ENCODE measurements at places on chromosomes 1 and 21.
A peak's percentile ranks its signal among the peaks of the same experiment; 100 is the strongest.

DNA sequence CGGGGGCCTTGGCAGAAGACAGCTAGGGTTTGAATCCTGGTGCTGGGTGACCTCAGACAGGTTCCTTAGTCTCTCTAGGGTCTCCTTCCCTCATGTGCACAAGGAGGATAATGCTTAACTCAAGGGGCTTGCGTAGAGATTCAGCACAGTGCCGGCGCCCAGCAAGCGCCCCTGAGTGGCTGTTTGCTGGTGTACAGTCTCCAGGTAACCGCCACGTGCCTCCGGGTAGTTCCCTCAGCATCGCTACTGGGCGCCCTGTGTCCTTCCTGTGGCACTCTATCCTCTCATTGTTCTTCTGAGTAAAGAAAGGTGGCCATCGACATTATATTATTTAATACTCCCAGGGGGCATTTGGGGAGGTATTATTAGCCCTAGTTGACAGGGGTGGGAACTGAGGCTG lies 80.9 kb downstream of the NENF start:
- no peak for DNase-seq

DNA sequence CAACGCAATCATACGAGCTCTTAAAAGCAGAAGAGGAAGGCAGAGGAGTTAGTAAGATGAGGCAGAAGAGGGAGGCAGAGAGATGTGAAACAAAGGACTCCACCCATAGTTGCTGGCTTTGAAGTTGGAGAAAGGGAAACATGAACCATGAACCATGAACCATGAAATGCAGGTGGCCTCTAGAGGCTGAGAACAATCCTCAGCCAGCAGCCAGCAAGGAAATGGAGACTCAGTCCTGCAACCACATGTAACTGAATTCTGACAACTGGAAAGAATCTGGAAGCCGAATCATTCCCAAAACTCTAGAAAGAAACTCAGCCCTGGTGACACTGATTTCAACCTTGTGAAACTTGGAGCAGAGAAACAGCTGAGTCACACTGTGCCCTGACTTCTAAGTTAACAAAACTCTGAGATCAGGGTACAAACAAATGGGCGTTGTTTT lies 10.1 kb downstream of the DIPK1A start:
- no peak for DNase-seq

DNA sequence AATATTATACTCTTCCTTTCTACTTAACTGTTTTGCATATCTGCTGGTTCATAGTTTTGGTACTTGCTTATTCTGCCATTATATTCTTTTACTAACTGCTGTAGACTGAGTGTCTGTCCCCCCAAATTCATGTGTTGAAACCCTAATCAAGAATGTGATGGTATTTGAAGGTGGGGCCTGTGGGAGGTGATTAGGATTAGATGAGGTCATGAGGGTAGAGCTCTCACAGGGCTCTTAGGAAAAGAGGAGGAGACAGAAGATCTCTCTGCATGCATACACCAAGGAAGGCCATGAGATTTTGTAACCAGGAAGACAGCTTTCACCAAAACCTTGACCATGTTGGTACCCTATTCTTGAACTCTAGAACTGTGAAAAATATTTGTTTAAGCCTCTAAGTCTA lies 354.1 kb upstream of the B3GALT2 start:
- DNase-seq = peak; percentile 38

- no peak for DNase-seq
Observed at GRCh38 chr1:14674030-14674429, 75.5 kb downstream of the KAZN start.

DNA sequence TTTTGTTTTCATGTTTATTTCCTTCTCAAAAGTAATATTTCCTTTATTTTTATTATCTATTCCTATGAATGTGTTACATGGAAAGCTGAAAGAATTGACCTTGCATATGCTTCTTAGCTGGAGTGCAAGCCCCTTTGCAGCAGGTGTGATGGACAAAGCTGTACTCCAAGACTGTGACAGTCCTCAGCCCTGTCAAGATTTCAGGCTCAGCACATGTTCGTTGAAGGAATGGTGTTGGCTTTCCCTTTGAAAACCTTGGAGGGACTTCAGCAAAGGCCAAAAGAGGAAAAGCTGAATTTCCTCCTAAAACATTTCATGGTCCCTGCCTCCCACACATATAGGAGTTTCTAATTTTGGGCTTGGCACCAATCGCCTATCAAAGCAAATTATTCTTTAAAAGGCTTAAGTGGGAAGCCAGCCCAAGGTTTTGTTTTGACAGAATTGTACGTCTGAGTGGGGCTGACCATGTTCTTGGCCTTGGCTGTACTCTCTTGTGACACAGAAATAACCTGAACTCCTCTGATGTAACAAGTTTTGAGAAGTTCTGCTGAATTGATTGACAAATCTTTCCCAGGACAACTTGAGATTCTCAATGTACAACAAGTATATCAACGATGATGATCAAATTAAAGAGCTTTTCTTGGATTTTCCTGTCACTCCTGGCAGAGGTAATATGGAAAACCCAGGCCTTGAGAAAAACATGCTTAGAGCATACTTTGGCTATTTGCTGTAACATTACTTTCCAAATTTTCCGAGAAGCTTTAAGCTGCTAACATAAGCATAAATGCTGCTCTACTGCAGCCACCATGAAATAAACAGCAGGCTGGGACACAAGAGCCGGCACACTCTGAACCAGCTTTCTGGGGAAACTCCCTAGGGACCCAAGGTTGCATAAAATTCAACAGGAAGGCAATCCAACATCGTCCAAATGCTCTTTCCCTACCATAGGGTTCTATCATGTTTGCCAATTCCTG lies 135.7 kb upstream of the ZNF648 start:
- no peak for DNase-seq

DNA sequence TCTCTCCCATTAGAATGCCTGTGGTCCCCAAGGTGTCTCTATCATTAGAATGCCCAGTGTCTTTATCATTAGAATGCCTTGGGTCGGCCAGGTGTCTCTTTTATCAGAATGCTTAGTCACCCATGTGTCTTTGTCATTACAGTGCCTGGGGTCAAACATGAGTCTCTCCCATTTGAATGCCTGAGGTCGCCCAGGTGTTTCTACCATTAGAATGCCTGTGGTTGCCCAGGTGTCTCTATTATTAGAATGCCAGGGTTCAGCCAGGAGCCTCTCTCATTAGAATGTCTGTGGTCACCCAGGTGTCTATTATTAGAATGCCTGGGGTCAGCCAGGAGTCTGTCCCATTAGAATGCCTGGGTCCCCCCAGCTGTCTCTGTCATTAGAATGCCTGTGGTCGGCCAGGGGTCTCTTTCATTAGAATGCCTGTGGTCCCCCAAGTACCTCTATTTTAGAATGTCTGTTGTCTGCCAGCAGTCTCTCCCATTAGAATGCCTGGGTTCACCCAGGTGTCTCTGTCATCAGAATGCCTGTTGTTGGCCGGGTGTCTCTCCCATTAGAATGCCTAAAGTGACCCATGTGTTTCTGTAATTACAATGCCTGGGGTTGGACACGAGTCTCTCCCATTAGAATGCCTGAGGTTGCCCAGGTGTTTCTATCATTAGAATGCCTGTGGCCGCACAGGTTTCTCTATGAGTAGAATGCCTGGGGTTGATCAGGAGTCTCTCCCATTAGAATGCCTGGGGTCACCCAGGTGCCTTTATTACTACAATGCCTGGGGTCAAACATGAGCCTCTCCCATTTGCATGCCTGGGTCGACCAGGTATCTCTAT lies 57.1 kb downstream of the RNF187 start:
- DNase-seq = no peak

- no peak for DNase-seq
Observed at GRCh38 chr1:219109424-219110018, 64.2 kb upstream of the LYPLAL1 start.

DNA sequence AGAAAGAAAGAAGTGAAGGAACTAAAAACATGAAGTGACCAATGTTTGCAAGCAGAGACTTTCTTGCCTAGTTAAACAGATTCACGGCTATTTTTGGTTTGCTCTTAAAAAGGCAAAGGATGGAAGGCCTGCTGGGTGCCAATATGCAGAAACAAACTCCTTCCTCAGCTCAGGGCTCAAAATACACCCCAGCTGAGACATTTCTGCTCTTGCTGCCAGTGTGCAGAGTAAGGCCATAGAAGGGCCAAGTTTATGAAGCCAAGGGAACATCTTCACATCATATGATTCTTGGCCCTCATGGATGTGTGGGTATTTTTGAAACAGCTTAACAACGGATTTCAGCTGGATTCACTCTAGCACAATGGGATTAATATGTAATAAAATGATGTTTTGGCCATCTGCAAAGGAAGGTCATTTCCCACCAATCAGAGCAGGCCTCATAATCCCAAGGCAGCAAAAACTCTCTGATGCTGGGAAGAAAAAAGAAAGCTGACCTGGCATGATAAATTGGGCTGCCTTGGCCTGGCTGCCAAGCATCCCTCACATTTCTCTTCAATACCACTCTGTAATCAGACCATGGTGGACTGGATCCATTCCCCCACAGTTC lies 70.7 kb downstream of the CAPZB start:
- DNase-seq = no peak

DNA sequence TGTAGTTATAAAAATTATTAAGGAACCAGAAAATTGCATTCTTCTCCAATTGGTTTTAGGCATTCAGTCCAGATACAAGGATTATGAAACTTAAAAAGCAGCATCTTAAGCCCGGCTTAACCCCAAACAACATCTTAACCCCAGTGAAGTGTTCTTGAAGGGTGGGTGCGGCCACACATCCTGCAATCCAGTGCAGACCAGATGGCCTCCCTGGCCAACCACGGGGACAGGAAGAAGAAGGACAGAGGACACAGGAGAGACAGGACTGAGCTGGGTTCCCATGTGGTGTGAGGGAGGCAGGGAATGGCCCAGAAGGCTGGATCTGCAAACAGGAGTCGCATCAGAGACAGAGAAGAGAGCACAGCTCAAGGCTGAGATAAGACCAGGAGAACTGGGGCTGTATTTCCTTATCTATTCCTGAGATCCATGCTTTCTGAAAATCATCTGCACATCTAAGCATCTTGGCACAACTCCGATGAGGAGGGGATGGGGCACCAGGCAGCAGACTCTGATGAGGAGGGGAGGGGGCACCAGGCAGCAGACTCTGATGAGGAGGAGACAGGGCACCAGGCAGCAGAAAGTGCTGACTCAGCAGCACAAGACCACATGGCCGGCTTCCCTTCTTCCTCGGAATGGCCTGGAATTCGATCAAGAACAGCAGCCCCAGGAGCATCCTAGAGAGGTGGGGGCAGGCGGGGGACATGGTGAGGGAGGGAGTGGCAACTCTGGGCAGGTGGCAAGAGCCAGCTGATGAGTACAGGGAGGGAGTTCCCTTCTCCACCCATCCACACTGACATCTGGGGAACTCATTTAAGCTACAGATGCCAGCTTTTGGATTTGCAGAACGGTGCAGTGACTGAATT lies 26.6 kb downstream of the ABCG1 start:
- DNase-seq = no peak

- DNase-seq = no peak
Observed at GRCh38 chr21:28334407-28334806, 658.3 kb downstream of the LTN1 start.

DNA sequence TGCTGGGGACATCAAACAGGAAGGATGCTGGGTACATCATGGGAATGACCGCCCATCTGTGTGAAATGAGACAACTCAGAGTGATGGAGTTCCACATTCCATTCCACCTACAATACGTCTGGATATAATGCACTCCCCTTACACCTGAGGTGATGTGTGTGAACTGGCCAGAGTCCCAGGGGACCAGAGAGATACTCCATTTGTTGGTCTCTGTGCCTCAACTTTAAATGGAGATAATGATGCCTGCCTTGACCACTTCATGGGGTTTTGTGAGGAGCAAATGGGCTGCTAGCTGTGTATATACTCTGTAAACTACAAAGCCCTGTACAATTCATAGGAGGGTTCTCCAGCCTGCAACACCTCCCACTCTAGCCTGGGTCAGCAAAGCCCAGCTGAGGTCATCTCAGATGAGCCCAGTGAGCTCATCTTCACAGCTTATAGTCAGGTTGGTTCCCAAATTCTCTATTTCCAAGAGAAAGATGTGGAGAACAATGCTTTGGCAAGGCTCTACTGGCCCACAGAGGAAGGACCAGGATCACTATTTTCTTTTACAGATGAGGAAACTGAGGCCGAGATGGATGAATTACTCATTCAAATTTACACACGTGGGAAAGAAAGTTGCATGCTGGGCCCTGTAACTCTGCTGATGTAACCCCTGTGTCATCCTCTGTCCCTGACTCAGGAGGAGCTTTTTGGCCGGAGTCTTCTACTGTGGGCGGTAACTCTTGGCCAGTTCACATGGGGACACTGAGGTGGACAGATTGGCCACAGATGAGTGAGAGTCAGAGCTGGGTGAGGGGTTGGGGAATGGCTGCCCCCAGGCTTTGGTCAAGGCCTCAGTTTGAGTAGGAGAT lies 105.6 kb upstream of the GCLM start:
- no peak for DNase-seq

DNA sequence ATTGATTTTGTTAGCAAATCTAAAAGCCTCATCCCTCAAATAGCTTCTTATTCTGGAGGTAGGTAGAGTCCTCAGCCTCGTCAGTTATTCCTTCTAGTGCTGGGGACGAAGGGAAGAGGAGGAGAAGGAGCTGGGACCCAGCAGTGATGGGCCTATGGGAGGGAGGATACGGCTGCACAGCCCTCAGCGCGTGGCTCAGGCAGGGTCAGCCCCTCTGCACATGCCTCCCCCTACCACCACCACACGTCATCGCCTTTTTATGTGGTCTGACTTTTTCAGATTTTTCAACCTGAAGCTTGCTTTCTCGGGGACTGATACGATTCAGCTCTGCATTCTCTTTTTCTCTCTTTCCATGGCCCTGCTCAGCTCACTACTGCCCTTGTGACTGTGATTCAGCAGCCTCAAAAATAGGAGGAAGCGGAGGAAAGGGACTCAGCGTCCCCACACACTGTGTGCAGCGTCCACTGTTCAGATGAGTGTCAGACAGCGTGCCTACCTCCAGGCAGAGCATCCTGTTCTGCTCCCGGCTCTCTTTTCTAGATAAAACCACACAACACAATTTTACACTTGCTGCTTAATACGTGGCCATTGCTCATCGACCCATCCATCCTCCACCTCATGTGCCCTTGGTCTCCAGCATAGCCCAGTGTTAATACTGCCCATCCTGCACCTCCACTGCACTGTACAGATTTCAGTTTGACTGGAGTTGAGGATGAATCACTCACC lies 827 bp downstream of the OR2B11 start:
- no peak for DNase-seq

- DNase-seq = no peak
Observed at GRCh38 chr1:153493343-153493960, 33.0 kb upstream of the S100A7 start.

DNA sequence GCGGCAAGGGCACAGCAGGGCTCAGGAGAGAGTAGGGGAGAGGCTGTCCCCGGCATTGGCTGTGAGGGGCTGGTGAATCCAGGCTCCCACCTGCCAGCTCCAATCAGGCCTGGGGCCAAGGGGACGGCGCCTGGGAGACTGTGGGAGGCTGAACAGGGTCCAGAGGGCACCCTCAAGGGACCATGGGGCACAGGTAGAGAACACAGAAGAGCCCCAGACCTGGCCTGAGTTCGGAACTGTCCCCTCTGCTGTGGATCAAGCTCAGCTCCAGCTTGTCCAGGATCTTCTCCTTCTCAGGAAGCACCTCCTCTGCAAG lies 67.0 kb downstream of the KCNAB2 start:
- no peak for DNase-seq

- DNase-seq = no peak
Observed at GRCh38 chr1:55049914-55050278, 10.5 kb downstream of the PCSK9 start.

GRCh38 chr1:82388679-82389078 lies 587.9 kb downstream of the ADGRL2 start:
- no peak for DNase-seq

- no peak for DNase-seq
Observed at GRCh38 chr1:119132179-119132578, 8.3 kb downstream of the WARS2 start.

All from CD8-positive, alpha-beta T cell (primary cell).